ENCODE measurements at places on chromosomes 1 and 21. TPM values are rescaled to one million over a fixed set of nuclear protein-coding genes. Genes with fewer than 3 reads are reported as not detected.

- no peak for DNase-seq
Measured at GRCh38 chr1:154972517-154973343, 1.8 kb upstream of the CKS1B start.

MRPL9 gene
- 87.5 TPM for total RNA-seq

IRF6 gene
- total RNA-seq: 0.86 TPM

DNA sequence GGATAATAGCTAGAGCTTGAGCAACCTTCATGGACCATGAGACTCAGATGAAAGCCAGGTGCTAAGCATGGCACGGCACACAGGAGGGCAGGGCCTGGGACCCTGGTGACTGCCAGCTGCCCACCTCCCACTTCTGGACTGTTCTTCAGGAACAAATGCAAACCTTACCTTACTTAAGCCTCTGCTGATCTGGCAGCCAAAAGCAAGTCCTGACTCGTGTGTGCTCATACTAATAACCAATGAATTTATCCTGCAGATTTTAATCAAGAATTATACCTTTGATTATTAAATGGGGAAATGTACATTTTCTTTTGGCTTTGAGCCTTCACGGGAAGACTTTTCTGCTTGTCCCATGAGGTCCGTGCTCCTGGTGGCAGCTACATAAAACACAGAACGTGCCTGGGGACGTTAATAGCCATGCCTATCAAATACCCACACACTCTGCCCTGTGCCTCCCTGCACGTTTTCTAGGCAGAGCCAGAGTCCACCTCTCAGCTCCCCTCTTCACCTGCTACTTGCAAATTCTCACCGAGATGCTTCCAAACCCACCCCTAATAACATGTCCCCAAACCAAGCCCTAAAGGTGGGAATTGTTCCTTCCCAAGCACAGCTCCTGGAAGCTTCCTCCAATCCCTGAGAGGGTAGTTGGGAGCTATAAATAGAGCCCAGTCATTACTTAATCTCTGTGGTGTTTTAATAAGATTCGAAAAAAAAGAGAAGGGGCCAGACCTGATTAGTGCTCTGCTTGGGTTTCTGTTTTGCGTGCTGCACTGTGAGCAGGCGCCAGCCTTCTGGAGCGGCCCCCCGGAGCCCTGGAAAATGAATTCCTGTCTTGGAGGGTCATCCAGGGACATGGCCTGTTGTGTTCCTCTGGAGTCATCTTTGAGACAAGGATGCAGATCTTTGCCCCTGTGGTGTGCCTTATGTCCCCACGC, 33.5 kb downstream of the SLC1A7 start:
- no peak for DNase-seq

DNA sequence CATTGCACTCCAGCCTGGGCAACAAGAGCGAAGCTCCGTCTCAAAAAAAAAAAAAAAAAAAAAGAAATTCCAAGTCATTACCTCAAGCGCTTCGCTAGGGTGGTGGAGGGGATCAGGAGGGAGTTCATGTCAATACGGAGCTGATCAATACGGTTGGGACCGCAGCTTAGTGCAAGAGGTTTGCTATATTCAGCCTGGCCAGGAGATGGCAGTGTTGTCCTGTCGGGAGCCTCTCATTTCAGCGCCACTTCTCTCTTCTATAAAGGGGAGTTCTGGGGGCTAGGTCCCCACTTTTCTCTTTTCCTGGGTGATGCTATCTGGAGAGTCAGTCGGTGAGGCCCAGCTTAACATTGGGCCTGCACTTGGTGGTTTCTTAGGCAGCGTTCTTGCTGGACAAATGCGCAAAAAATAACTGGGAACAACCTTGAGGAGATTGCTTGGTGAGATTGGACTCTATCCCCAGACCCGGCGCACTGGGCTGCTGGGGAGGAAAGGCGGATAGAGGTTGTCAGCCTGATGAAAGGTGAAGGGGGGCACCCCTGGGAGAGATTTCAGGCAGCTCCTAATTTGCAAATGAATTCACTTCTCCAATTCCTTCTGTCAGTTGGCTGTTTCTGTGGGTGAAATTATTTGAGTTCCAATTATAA, 40.4 kb downstream of the KIAA0040 start:
- peak; percentile 66 for DNase-seq

RPE65 gene
- not detected for total RNA-seq

DNA sequence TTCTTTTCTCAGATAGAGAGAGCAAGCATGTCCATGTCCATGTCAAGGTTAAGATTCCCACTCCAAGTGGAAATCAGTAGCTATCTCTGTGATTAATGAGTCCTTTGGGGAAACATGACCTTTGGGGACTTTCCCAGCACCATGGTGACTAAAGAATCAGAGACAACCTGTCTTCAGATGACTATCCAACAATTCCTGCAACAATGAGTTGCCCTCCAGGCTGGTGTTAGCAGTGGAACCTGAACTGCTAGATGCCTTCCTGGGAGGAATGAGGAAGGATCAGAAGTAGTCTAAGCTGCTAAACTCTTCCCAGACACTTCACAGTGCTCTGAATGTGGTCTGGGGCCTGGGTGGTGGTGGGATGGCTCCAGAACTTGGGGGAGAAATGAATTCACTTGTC, 6.5 kb downstream of the S100A9 start:
- no peak for DNase-seq

DNA sequence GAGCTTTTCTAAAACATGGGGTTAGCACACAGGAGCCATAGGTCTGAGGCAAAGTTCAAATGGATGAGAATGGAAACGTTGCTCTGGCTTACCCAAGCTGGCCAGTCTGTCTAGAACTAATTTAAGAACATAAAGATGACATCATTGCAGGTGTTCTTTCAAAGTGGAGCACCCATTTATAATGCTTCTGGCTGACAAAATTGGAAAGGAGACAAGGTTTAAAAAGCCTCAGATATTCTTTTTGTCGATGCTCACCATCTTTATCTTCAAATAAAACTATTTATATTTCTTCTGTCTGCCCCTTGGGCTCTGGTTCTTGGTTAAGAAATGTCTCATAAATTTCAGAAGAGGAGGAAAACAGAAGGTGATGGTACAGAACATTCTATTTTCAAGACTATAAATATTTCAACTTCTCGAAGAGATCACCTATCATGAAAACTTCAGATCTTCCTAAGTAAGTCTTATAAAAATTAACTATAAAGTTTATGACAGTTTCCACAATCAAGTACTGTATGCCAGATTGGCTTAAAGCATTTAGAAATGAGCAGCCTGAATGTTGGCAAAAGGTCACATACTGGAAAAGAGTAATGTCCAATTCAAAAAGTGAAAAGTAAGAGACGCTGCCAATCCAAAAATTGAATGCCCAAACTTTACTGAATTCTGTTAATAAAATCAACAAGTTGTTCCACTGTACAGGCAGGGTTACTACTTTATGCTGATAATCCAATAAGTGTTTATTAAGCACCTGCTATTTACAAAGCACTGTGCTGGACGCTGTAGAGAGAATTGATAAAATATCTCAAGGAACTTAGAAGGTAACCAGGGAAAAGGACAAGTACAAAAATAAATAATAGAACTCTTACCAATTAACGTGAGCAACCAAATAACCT, 92.0 kb downstream of the ETS2 start:
- DNase-seq: no peak

PLEKHN1 gene
- total RNA-seq: 2.5 TPM

PDZK1IP1 gene
- 0.94 TPM for total RNA-seq

GRCh38 chr1:2074944-2075740, 24.9 kb downstream of the PRKCZ start:
- DNase-seq: no peak

DNA sequence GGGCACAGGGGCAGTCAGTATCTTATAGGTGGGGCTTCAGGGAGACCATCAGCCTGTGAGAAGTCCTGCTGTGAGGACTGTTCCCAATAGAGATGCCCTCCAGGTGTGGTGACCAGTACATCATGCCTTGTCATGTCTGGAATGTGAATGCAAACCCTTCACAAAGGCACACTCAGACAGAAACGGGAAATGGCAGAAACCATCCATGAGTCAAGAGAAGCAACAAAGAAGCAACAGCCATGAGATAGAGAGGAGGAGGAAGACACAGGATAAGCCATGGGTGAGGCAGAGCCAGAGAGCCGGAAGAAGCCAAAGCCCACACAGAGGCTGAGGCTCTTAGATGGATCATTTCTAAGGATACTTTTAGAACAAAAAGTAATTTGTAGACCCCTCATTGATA, 20.1 kb upstream of the ZP4 start:
- DNase-seq: no peak

- no peak for DNase-seq
Measured at GRCh38 chr1:26797627-26798026, 9.9 kb downstream of the PIGV start.

- DNase-seq: peak; percentile 16
Measured at GRCh38 chr1:202807451-202807925, 733 bp downstream of the KDM5B start.

- DNase-seq: no peak
Measured at GRCh38 chr1:201631037-201631436, 92.1 kb downstream of the NAV1 start.

CA14 gene
- total RNA-seq: not detected

DNA sequence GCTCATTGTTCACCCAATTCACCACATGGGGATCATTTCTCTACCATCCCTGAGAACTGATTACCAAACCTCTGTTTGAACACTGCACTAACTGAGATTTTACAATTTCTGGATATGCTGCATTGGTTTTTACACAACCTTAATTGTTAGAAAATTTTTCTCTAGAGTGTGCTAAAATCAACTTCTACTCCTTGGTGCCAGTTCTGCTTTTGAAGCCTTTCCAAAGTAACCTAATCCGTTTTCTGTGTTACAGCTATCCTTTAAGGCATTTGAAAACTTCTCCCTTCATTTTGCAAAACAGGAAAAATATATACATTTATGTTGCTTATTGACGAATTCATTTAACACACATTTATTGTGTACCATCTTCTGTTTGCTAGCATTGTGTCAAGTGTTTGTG, 23.7 kb downstream of the SMAP2 start:
- no peak for DNase-seq

DNA sequence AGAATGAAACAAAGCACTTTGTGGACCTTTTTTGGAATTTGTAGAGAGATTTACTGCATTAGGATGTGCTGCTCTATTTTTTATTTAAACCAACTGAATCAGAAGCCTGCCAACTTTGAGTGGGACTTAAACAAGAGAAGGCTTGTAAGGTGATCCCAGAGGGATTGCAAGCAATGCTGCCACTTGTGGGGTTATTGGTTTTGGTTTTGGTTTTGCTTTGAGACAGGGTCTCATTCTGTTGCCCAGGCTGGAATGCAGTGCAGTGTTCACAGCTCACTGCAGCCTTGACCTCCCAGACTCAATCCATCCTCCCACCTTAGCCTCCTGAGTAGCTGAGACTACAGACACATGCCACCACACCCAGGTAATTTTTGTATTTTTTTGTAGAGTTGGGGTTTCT, 32.2 kb upstream of the GNG5 start:
- no peak for DNase-seq

All from CD4-positive, CD25-positive, alpha-beta regulatory T cell (primary cell).